ENCODE measurements at places on chromosomes 7 and 10.

GRCh38 chr10:61902445-61903220 is 1.1 kb downstream of the ARID5B start:
- DNase-seq, result peak; percentile 71

GRCh38 chr7:45873355-45873754 is 473 bp upstream of the CCDC201 start:
- DNase-seq, result no peak

DNA sequence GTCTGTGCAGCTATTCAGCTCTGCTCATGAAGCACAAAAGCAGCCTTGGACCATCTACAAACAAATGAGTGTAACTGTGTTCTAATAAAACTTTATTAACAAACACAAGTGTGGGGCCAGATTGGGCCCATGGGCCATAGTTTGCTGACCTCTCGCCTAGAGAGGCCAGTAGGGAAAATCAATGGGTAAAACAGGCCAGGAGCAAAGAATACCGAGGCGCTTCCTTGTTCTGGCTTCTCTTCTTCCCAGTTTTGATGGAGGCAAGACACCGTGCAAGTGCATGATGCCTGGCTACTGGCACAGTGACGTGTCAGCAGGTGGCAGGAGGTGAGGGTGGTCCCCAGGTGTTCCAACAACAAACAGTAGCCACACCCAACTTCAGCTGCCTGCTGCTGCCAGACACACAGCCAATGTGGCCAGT is 94.3 kb upstream of the SDK1 start:
- no peak for DNase-seq

DNA sequence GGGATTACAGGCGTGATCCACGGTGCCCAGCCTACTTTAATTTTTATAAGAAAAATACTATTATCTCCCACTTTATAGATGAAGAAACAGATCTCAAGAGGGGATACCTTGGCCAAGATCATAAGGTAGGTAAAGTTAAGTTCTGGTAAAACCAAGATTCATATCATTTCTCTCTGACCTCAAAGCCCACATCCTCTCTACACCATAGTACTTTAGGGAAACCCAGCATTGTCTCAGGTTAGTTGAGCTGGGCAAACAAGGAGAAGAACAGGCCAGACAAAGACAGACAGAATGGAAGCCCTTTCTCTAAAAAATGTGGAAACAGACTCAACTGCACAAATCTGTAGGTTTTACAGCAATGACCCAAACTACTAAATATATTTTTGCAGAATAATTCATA is 197.7 kb upstream of the FRMD4A start:
- no peak for DNase-seq

- DNase-seq, result no peak
Measured at GRCh38 chr7:47812429-47813136, 135.7 kb downstream of the PKD1L1 start.
